PC-3 (cell line): ENCODE measurements at places on chromosomes 4 and X.

GRCh38 chr4:170139764-170140163 is 50.0 kb upstream of the AADAT start:
- DNase-seq: peak; percentile 56

DNA sequence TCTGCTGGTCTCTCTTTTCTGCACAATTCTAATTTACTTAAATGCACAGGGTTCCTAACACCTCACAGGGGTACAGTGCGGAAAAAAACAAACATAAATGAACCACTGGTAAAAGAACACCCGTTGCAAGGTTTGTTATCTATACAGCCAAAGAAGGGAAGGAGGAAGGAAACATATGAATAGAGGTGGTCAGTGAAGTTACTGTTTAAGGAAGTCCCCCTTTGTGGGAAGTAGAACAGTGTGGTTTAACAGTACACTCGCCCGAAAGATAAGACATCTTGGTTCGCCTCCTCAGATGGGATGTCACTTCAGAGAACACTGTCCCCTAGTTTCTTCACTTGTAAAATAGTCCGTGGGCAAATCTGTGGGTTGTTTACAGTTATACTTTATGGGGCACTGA is 57.5 kb downstream of the TEC start:
- DNase-seq: no peak

GRCh38 chr4:8846046-8846720 is 25.5 kb downstream of the HMX1 start:
- DNase-seq: no peak

GRCh38 chrX:115261148-115261547 is 27.3 kb upstream of the LRCH2 start:
- DNase-seq: no peak

GRCh38 chrX:1453951-1454785 is 1.5 kb upstream of the ASMTL start:
- DNase-seq: peak; percentile 82

GRCh38 chr4:74751856-74752255 is 42.5 kb downstream of the BTC start:
- no peak for DNase-seq

DNA sequence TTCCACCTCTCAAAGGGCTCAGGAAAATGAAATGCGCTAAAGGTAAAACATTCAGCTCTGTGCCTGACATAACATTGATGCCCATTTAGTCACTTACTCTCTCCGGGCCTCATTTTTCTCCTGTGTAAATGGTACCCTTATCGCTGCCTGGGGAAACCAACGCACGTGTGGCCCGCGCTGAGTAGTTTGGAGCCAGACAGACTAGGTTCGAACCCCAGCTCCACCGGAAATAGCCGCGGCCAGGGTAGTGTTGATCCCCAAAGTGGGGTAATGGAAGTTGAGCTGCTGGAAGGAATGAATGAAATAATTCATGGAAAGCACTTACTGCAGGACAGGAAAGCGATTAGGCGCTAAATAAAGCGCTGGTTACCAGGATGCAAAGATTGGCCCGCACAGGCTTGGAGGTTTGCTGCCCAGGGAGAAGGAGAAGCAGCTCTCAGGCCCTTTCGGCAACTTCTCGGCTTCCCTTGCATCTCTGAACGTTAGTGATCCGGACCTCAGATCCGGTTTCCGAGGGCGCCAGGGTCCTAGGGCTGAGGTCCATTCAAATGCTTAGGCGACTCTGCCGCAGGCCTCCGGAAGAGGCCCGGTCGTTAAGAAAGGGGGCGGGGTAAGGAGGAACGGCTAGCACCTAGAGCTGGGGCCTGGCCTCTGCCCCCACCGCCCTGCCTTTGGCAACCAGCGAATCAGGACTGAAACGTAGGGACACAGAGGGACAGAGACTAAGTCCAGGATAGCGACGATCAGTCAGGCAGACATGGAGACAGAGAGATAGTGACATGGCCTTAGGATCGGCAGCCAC is 13.3 kb downstream of the NKX3-2 start:
- DNase-seq: no peak

DNA sequence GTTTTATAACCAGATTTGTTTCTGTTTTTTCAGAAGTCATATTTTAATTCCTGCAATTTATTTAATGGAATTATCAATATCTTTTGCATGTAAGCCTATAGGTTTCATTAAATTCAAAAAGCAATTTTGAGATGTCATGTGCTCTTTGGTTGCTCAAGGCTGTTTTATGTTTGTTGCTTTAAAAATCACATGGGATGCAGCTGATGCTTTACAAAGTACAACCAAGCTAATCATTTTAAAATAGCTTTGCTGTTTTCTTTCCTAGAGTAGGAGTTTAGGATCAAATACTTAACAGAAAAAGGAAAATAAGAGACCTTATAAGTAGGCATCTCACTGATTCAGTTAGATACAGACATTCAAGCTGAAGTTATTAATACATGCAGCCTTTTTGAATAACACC is 11.3 kb downstream of the CPEB2 start:
- DNase-seq: no peak

GRCh38 chr4:14659286-14659685 is 343.0 kb upstream of the CPEB2 start:
- no peak for DNase-seq

GRCh38 chrX:147757750-147758149 is 154.0 kb upstream of the FMR1 start:
- no peak for DNase-seq

GRCh38 chr4:169313732-169314131 is 43.0 kb upstream of the SH3RF1 start:
- DNase-seq: no peak

GRCh38 chrX:130716781-130717413 is 186.1 kb downstream of the ENOX2 start:
- DNase-seq: peak; percentile 25

DNA sequence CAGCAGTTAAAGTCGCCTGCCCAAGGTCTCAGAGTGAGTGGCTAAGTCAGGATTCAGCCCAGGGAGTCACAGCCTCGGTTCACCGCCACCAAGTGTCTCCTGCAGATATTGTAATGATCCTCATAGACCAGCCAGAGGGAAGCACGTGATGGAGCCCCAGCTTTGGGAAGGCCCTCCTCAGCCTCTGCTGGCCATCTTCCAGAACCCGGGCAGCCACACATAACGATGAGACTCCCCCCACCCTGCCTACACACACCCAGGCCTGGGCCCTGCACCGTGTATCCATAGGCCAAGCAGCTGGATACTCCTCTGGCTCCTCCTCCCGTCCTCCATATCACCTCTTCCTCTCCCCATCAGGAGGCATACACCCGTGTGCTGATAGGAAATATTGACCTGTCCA is 19.6 kb upstream of the SASH3 start:
- DNase-seq: no peak

GRCh38 chrX:17098516-17099247 is 152.2 kb downstream of the REPS2 start:
- no peak for DNase-seq

GRCh38 chrX:9071031-9071650 is 37.2 kb upstream of the FAM9B start:
- peak; percentile 82 for DNase-seq

- no peak for DNase-seq
Observed at GRCh38 chrX:44971674-44972073, 98.7 kb downstream of the KDM6A start.

DNA sequence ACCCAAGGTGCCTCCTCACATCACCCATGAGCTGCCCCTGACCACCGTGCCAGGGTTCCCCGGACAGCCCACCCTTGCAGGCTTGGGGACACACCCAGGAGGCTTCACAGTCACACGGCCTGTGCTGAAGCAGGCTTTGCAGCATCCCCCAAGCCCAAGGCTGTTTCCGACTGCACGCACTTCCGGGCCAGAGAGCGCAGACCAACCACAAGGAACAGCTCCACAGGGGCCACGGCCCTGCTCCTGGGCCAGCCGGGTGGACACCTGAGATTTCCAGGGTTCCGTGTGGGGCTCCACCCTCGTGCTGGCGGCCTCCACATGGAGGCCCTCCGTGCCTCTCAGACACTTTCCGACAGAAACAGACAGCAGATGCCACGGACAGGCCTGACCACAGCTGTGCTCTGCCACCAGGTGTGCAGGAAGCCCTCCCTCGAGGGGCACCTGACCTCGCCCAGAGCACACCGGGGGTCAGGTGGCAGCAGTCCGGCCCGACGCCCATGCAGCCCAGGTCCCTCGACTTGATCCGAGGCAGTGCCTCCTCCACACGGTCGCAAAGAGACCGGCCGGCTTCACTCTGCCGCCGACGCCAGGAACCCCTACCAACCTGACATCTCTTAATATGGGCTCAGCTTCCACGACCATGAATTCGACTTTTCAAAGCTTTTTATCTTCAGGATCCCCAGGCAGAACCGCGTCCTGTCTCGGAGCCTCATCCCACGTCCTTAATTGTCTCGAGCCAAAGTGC is 8.0 kb downstream of the CTBP1 start:
- DNase-seq: no peak

DNA sequence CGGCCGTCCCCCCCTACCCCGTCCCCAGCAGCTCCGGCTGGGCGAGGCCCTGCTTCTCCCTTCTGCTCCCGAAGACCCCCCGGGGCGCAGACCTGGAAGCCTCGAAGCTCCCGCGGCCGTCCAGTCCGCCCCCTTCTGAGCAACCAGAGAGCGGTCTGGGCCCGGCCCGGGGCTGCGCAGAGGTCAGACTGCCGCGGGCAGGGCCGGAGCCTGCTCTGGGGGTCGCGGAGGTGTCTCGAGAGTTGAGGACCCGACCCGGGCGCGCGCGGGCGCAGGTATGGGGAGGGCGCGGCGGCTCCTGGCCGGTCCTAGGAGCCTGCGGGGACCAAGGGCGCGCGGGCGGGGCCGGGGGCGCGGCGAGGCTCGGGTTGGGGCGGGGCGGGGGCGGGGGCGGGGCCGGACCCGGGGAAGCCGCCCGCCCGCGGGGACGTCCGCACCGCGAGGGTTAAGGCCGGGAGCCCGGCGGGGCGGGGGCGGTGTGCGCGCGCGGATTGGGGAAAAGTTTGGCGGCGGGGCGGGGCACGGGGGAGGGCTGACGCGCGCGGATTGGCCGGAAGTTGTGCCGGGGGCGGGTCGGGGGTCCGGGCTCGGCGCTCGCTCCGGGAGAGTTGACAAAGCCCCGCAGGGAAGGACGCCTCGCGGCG is at the start of gene FGFRL1:
FGFRL1 (plus strand) TSS at position 605 of the 644 bp plus-strand sequence. CDS start 860 bp downstream, outside the sequence.
- DNase-seq: peak; percentile 77

DNA sequence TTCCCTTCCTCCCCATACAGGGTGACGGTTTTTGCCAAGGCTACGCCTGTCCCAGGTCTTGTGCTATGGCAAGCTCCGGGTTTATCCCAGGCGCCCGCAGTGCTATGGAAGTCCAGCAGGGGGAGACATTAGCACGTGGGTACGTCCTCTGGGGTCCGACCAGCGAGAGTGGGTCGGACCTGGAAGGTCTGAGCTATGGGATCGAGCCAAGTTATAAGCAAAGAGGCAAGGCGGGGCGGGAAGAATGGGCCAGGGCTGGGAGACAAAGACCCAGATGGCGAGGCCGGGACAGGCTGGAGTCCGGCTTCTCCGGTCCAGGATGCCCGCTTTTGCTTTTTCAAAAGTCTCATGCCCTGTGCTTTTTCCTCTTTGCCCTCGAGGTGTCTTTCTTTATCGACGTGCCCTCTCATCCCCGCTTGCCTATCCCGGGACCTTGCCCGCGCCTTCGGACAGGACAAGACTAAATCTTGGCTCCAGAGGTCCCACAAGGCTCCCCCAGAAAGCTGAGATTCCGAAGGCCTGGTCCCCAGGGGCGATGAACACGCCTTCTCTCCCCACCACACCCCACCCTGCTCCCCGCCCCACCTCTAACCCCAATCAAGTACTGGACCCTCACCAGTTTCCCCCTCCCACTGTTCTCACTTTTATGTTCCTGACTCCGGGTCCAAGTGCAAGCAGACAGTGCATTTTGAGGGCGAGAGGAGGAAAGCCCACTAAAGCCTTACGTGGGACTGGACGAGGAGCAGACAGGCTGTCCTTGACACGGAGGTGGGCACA is 785 bp upstream of the EFNB1 start:
- DNase-seq: peak; percentile 93

GRCh38 chr4:119510395-119511149 is 118.0 kb downstream of the PDE5A start:
- no peak for DNase-seq

DNA sequence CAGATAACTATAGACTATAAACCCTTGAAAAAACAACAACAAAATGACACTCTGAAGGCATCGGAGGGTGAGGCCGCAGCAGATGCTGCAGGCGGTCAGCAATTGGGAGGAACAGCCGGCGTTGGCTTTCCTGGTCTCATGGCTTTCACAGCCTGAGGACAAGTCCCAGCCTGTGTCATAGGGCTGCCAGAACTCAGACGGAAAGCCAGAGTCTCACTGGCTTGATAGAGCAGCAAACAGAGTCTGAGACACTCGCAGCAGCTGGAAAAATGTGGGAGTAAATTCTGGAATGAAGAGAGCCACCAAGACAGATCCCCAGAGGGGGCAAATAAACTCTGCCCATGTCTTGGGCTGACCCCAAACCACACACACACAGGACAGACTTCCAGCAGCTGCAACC is 86.3 kb downstream of the PPP2R2C start:
- no peak for DNase-seq

DNA sequence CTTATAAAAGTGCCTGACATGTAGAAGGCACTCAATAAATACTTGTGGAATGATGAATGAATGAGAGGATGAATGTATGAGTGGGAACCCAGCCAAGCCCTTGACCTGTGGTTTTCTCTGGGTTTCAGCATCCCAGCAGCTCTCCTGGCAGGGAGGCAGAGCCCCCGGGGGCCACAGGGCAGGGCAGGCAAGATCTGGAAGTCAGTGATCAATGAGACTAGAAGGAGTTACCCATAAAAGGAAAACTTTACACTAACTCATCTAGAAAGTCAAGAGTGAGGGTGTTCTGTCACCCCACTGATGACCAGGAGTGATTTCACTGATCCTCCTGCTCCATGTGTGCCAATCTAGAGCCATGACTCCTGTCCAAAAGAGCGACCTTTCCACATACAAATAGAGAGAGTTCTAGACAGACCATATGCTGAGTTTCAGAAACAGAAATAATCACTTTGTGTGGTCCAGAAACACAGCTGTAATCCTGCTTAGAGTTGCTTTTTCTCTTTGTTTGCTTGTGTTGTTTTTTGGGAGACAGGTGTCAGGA is 37.4 kb downstream of the MGARP start:
- DNase-seq: peak; percentile 83

- no peak for DNase-seq
Observed at GRCh38 chrX:17012465-17012864, 66.0 kb downstream of the REPS2 start.
